ENCODE measurements at places on chromosomes 2 and 18.

DNA sequence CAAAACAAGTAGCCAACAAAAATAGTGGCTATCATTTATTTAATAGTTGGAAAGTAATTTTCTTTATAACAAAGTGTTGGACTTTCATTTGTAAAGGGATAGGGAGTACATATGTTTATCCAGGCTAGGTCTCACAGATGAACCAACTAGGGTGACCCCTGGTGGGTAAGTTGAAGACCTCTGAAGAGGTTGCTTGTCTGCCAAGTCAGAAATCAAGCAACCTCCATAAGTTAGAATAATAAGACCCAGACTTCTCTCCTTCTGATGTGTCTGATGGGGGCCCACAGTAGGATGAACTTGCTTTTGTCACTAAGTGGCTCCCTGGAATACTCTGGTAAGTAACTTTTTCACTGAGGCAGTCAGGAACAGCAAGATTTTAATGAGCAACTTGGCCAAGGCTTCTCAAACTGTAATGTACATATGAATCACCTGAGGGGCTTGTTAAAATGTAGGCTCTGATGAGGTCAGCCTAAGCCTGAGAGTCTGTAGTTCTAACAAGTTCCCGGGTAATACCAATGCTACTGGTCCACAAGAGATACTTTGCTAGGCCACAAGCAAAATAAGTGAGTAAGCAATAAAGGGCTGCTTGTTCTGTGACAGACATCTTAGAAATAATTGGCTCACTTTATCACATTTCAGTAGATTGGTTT lies 319.6 kb downstream of the PIK3C3 start:
- DNase-seq: peak; percentile 6

- DNase-seq: no peak
These were observed 228.3 kb downstream of the SEPTIN10 start for GRCh38 chr2:109385506-109385905.

DNA sequence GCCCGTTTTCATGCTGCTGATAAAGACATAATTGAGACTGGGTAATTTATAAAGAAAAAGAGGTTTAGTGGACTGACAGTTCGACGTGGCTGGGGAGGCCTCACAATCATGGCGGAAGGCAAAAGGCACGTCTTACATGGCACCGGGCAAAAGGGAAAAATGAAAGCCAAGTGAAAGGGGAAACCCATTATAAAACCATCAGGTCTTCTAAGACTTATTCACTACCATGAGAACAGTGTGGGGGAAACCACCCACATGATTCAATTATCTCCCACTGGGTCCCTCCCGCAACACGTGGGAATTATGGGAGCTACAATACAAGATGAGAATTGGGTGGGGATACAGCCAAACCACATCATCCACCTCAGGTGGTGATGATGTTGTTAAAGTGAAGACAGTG lies 3.3 kb upstream of the RAB12 start:
- DNase-seq: no peak

- no peak for DNase-seq
These were observed 7.8 kb upstream of the FSHR start for GRCh38 chr2:49162151-49162550.

DNA sequence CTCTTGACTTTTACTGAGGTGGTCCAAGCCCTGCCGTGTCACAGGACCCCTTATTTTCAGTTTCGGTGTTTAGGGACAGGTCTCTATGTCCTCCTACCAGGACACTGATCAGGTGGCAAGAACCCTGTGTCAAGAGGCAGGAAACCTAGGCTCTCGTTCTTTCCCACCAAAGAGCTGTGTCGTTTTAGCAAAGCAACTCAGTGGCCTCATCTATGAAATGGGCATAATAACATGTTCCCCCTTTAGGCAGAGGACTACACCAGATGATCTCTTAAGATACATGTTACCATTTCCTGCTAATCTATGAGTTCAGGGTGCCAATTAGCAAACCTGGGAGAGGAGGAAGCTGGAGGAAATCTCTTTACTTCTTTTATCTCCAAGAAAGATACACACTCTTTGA lies 1.9 kb downstream of the RAB31 start:
- no peak for DNase-seq

- DNase-seq: peak; percentile 31
These were observed 725 bp downstream of the FBXO48 start for GRCh38 chr2:68466361-68466777.

DNA sequence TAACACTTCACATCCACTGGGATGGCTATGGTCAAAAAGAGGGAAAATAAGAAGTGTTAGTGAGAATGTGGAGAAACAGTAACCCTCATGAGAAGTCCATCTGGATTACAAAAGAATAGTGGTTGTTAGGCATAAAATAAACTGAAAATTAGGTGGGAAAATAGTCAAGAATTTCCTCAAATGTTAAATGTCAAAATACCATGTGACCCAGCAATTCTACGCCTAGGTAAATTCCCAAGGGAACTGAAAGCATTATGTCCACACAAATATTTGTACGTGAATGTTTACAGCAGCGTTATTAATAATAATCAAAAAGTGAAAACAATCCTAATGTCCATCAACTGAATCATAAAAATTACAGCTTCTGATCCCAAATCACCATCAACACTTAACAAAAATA lies 11.0 kb downstream of the WDR33 start:
- DNase-seq: no peak

DNA sequence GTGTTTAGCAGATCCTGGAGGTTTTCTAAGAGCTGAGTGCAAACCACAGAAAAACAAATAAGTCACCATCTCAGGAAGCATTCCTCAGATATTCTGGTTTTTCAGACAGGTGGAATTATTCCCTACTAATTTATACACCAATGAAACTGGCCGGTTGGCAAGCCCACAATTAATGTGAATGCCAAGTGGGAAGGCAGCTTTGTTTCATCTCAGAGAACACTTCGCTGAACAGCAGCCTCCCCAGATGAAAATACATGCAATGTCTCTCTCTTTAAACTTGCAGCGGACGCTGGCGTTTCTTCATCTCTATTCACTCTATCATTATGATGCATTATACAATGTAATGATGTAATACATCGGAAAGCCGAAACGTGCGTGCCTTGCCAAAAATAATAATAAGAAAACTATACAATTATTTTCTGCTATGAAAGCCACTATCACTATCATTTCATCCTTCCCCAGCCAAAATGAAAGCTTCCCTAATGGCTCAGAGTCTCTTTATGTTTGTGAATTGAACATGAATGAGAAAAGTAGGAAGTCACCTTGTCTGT lies 649.4 kb downstream of the BCL11A start:
- DNase-seq: no peak

DNA sequence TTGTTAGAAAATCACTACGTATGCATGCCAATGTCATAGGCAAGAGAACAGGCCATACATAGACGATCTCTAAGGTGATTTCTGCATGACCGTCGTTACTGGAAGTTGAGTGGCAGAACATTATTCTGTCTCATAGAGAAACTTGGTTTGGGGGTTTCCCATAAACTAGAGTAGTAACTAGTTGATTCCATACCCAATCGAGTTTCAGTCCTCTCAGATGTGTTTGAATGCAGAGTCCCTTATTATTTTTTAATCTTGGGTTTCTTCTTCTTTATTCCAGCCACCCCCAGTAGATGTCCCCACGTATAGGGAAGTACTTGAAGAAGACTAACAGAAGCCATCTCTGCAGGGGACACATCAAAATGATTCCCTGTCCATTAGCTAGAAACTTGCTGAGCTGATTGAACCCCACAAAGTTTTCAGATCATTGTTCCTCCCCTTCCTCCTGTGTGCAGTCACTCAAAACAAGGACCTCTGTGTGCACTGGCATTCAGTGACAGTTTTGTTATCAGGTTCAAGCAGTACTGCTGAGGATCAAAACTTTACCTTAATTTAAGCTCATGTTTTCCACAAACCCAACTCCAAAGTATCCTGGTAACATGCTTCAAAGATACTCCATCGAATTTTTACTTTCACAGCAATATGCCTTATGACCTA lies 68.4 kb upstream of the CDCA7 start:
- DNase-seq: no peak

- DNase-seq: no peak
These were observed 659.2 kb upstream of the RAB6C start for GRCh38 chr2:129320288-129320687.

- no peak for DNase-seq
These were observed 89.9 kb downstream of the GLI2 start for GRCh38 chr2:120825370-120826259.

- DNase-seq: no peak
These were observed 10.4 kb upstream of the GALNT1 start for GRCh38 chr18:35571138-35571537.

GRCh38 chr2:174610243-174610995 lies 12.8 kb upstream of the WIPF1 start:
- DNase-seq: peak; percentile 60

GRCh38 chr2:121021685-121022084 lies 263.3 kb downstream of the TFCP2L1 start:
- no peak for DNase-seq

All from fibroblast of skin of left quadriceps (primary cell).